ENCODE measurements at places on chromosomes 6 and 20.

GRCh38 chr6:45514454-45515230 is 136.9 kb upstream of the SUPT3H start:
- no peak for DNase-seq

DNA sequence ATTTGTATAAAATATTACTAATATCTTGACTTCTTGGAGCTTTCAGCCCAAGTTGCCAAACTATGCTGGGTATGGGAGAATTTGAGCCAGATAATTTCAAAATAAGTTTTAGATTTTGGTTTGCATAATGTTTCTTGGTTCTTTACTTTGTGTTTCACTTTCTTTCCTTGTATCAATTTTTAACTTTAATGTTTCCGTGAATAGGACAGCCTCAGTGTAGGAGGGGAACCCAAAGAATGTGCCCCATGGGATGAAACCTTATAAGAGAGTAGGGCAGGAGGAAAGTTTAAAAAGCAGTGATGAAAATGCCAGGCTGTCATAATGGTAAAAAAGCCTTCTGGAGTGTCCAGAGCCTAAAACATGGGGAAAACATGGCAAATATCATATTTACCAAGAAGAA is 252.4 kb upstream of the IRAK1BP1 start:
- no peak for DNase-seq

DNA sequence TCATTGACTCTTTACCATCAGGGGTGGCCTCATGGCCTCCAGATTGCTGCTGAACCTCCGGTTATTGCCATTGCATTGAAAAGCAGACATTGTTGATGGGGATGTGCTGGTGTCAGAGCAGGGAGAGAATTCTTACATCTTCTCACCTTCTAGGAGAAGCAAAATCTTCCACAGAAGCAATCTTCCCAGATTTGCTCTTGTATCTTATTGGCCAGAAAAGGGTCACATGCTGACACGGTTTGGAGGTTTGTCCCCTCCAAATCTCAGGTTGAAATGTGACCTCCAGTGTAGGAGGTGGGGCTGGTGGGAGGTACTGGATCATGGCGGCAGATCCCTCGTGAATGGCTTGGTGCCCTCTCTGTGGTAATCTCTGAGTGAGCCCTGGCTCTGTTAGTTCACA is 10.7 kb downstream of the TP53RK start:
- no peak for DNase-seq

- no peak for DNase-seq
These were observed 85.6 kb downstream of the ANKRD6 start for GRCh38 chr6:89518352-89519055.

All from CD4-positive, alpha-beta T cell treated with Interleukin-15 for 4 hours (primary cell).